NCI-H1436 treated with DMSO at 0.1 percent for 48 hours (cell line): ENCODE measurements at places on chromosomes 5 and 9.
A peak's percentile ranks its signal among the peaks of the same experiment; 100 is the strongest.

DNA sequence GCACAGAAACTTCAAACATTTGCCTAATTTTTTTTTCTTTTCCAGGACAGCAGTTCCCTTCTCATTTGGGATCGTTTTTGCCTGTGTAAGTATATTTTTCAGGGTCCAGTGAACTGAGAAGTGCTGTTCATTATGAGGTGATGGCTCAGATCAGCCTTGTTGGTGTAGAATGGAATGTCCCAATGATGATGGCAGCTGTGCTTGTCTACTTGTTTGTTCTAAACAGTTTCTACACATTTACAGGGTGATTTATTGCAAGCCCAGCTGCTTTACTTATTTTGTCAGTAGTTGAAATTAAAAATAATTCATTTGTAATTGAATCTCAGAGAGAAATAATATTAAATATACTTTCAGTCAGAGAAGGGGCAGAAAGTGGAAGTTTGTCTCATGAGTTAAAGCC lies 337.6 kb upstream of the SEMA6A start:
- DNase-seq, result no peak

DNA sequence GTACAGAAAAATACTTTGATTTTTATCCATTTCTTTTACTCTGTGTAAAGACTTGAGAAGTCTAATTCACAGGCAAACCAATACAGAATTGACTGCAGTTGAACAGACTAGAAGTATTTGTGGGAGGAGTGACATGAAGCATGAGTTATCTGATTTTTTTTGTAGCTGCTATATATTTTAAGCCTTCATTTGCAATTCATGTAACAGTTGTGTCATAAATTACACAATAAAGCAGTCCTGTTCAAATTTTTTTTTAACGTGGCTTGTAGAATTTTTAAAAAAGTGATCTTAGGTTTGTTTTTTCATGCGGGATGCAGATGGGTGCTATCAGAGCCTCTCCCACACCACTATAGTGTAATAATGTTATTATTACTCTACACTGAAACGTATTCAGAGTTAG lies 2.9 kb upstream of the MAML1 start:
- DNase-seq, result no peak

- DNase-seq, result no peak
Observed at GRCh38 chr9:123608104-123608503, 252.1 kb downstream of the CRB2 start.

GRCh38 chr5:87233143-87233542 lies 34.5 kb upstream of the RASA1 start:
- DNase-seq, result no peak

GRCh38 chr9:75033791-75034473 lies 5.8 kb upstream of the CARNMT1 start:
- DNase-seq, result no peak

DNA sequence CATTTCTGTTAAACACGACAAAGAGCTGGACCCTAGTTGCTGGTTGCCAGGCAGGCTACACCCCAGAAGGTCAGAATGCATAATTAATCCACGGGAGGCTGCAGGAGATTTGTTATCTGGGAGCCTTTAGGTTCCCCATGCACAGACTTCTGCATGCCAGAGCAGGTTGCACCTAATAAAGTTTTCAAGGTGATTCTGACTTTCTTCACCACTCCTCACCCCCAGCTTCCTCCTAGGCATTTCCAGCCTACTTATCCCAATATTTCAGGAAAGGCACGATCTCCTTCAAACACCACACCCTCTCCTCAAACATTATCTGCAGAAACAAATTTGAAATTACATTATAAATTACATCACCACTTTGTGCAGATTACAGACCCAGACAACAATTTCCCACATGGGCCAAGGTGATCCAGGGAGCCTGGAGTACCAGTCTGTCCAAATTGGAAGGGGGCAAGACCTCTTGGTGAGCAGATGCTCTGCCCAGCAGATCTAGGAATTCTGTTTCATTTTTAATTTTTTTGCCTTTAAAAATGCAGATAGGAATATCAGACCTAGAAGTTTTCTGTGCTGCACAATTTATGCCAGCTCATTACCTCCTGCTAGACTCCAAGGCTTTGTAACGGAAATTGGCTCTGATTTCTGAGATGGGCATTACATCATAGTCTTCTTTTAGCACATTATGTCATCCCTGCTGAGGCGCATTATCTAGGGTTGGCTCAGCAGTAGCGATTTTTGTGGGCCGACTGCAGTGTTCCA lies 363.4 kb upstream of the SLC30A5 start:
- peak; percentile 18 for DNase-seq

GRCh38 chr5:133957080-133957479 lies 11.3 kb downstream of the C5orf15 start:
- DNase-seq, result no peak

GRCh38 chr9:135210676-135211523 lies 123.4 kb downstream of the OLFM1 start:
- DNase-seq, result no peak

DNA sequence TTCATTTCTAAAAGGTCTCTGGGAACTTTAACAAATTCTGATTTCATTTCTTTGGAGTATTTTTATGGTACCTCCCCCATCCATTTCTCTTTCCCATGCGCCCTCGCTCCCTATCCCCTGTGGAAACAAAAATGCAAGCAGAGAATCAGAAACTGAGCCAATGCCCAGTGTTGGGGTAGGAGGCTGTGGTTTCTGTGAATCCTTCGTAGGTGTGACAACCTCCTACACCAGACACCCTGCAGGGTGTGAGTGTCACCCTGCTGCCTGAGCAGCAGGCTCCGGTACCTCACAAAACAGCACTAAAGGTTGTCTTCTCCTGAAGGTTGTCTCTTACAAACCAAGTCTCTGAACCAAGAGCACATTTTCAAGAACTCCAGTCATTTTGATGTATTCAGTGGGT lies 103.8 kb upstream of the CTSL start:
- no peak for DNase-seq

DNA sequence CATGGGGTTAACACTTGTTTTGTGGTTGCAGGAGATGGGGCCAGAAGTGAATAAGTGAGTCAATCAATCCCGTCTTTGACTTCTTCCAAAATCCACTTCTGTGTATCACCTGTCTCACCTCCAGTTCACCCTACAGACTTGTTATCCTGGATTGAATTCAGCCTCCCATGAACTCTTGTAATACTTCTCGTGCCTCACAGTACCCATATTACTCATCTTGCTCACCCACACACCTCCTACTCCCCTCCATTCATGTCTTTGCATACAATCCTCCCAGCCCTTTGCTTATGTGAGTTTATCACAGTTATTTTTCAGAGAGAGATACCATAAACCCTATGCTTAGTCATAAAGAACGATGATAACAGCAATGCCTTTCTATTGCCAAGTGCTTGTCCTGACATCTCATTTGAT lies 52.9 kb upstream of the PAPPA start:
- DNase-seq, result no peak

DNA sequence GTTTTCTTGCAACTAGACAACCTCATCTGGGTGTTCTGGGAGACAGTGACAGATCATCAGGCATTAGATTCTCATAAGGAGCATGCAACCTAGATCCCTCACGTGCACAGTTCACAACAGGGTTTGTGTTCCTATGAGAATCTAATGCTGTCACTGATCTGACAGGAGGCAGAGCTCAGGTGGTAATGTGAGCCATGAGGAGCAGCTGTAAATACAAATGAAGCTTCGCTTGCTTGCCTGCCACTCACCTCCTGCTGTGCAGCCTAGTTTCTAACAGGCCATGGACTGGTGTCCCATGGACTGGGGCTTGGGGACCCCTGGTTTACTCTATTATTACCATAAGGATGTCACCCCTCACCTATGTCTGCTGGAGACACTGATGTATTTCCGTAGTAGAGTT lies 166.8 kb downstream of the PSAT1 start:
- no peak for DNase-seq

DNA sequence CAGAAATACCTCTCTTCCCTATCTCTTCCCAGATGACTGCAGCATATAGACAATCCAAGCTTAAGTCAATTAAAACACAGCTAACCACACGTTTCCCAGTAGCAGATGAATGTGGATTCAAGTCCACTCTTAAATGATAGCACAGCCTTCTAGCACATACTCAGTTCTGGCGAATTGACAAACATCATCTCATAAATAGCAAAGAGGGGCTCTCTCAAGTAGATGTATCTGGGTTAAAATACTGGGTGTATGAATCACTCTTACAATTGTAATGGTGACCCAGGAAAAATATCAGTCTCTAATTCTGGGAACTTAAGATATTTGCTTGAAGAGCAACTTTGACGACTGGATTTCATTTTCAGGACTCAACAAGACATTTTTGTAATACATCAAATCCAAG lies 67.0 kb upstream of the HAPLN1 start:
- no peak for DNase-seq

DNA sequence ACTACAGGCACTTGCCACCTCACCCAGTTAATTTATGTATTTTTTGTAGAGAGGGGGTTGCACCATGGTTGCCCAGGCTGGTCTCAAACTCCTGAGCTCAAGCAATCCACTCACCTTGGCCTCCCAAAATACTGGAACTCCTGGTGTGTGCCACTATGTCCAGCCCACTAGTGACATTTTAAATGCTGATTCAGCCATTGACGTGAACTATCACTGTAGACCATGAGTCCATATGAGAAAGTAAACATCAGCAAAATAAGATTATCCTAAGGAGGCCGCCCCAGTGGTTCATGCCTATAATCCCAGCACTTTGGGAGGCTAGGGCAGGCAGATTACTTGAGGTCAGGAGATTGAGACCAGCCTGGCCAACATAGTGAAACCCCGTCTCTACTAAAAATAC lies 488.1 kb upstream of the EDIL3 start:
- DNase-seq, result no peak

DNA sequence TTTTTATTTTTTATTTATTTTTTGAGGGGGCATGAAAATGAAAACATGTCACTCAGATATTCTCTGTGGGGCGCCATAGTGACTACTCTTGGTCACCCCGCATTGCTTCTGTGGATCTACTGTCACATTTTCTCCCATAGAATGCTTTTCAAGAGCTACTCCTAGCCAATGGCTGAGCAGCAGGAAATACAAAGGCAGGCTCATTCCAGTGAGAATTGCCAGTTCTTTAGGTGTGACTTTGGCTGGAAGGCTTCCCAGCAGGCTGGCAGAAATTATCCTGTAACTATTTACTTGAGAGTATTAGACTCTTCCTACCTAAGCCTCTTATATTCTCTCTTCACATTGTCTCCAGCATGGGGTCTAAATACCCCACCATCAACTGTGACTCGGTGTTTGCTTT lies 21.0 kb upstream of the PTPRD start:
- DNase-seq, result no peak

- no peak for DNase-seq
Observed at GRCh38 chr5:82358457-82358856, 80.3 kb upstream of the RPS23 start.

GRCh38 chr5:91207248-91207647 lies 175.9 kb downstream of the ARRDC3 start:
- DNase-seq, result no peak

- no peak for DNase-seq
Observed at GRCh38 chr5:23820765-23821471, 313.5 kb downstream of the PRDM9 start.

GRCh38 chr5:91141642-91142041 lies 241.5 kb downstream of the ARRDC3 start:
- DNase-seq, result no peak

- DNase-seq, result no peak
Observed at GRCh38 chr5:108735790-108736189, 11.9 kb upstream of the FER start.

GRCh38 chr9:6640268-6641051 lies 5.1 kb downstream of the GLDC start:
- DNase-seq, result no peak

DNA sequence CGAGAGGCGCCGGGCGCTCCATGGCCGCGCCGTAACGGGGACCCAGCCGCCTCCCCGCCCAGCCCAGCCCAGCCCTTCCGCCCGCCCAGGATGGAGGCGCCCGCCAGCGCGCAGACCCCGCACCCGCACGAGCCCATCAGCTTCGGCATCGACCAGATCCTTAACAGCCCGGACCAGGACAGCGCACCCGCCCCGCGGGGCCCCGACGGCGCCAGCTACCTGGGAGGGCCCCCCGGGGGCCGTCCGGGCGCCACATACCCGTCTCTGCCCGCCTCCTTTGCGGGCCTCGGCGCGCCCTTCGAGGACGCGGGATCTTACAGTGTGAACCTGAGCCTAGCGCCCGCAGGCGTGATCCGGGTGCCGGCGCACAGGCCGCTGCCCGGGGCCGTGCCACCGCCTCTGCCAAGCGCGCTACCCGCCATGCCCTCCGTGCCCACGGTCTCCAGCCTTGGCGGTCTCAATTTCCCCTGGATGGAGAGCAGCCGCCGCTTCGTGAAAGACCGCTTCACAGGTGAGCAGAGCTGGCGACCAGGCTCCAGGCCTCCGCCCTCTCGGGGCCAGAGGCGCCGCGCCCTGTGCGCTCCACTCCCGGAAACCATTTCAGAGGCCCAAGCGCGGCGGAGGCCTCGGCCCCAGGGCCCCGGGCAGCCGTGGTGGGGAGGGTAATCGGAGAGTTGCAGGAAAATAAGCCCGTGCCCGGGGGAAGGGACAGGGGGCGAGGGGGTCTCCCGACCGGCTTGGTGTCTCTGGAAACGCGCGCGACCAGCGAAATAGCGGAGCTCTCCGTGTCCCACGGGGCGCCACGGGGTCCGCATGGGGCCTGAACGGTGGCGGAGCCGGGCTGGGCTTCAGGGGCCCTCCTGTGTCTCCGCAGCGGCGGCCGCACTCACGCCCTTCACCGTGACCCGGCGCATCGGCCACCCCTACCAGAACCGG lies 496 bp downstream of the TLX3 start:
- DNase-seq, result no peak

GRCh38 chr5:16810208-16810854 lies 125.8 kb downstream of the MYO10 start:
- DNase-seq, result no peak

- DNase-seq, result no peak
Observed at GRCh38 chr9:133135146-133135745, 14.2 kb upstream of the RALGDS start.

DNA sequence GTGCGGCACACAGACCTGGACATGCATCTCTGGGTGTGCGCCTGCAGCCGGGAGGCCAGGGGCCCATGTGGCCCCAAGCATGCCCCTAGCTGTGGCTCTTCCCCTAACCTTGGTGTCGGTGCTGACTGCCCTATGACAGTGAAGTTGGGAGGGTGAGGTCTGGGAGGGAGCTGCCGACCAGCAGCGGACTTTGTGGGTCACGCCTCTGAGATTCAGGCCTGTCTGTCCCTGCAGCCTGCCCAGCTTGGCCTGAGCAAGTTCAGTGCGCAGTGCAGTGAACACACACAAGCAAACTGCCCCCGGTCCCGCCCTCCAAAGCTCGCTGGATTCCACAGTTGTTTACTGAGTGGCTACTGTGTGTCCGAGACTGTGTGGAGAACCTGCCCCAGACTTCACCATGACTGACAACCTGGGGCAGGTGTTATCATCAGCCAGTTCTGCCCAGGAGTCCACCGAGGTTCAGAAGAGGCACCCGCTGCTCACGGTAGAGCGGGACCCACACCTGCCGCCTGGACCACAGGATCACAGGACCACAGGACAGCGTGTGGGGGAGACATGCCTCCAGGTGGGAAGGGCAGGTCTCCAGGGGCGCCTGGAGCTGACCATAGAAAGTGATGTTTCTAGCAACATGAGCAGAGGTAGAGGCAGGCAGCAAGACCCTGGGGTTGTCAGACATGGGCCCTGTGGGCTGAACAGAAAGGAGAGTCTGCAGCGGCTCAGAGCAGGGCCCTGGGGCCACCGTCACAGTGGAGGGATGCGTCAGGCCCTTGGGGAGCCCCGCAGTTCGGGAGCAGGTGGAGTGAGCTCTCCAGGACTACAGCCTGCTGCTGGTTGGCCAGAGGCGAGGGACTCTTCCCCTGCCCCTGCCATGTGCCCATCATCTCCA lies 105.1 kb downstream of the PHF2 start:
- DNase-seq, result no peak

GRCh38 chr9:133779516-133780403 lies 41.6 kb upstream of the SARDH start:
- DNase-seq, result no peak

- peak; percentile 69 for DNase-seq
Observed at GRCh38 chr5:122401976-122402725, 90.1 kb downstream of the SNCAIP start.
